ENCODE measurements at places on chromosomes 3 and 15.

- no peak for DNase-seq
Measured at GRCh38 chr3:4835616-4836043, 143.6 kb upstream of the BHLHE40 start.

DNA sequence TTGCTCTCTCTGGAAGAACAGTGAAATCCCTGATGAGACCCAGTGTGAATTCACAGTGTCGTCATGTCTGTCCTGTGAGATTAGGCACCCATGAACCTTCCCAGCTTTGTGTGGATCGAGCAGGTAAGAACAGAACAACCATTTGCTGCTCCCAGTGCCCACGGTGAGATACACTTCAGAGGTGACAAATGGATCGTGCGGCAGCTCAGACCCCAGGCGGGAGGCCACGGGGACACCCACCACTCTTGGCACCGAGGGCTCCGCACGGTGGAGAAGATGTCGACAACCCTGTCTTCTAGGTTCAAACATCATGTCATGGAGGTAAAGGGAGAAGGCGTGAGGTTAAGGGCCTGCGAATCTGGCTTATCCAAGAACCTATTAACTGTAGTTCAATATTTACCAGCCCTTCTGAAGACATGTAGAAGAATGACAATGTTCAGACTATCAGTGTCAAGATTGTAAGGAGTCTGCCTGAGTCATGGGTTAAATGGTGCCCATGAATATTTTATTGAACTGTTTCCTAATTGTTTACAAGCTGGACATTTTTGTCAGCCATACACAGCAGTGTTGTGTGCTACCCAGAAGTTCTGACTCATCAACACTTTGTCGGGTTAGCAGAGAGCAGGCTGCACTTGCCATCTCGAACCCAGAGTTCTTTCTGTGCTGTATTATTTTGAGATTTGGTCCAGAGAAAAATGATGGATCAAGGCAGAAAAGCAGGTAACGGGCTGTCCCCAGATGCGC, 15.5 kb upstream of the PCSK6 start:
- no peak for DNase-seq

DNA sequence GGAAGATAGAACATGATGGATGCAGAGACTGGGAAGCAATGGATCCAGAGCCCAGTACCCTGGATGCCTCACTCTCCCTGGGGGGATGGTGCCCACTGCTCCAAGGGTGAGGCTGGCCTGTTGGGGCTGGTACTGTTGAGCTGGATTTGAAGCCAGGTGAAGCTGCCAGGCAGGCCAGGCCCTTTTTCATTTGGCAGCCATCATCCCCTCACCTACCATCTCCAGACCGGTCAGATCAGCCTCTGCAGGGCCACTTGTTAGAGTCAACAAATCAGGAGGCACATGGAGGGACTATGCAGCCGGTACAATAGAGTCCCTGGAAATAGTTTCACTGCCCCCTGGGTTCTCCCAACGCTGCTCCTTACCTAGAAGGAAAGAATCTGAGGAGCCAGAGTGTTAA, 5.9 kb downstream of the MAPKAPK3 start:
- DNase-seq, result no peak

DNA sequence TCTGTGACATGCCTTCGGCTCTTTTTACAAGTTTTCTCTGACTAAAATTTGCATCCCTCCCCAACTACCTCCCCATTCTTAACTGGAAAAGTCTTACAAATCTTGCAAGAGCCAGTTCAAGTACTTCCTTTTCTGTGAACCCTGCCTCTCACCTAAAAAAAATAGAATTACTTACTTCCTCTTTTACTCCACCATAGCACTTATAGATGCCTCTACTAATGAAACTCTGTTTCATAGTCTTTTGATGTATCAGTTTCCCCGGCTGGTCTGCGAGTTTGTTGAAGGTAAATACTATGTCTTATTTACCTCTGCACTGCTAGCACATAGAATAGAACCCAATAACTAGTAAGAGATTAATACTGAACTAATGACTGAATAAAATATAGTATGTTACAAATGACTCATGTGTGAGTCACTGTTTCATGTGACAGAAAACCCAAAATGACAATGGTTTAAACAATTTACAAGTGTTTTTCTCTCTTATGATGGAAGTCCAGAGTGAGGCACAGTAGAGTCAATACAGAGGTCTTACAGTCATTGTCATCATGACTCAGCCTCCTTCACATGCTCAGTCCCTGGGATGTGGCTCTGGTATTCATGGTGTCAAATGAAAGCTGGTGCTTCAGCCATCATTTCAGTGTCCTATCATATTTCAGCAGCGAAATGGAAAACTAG, 393.5 kb downstream of the RSL24D1 start:
- no peak for DNase-seq

GRCh38 chr3:38157595-38157994, 7.7 kb upstream of the OXSR1 start:
- no peak for DNase-seq

DNA sequence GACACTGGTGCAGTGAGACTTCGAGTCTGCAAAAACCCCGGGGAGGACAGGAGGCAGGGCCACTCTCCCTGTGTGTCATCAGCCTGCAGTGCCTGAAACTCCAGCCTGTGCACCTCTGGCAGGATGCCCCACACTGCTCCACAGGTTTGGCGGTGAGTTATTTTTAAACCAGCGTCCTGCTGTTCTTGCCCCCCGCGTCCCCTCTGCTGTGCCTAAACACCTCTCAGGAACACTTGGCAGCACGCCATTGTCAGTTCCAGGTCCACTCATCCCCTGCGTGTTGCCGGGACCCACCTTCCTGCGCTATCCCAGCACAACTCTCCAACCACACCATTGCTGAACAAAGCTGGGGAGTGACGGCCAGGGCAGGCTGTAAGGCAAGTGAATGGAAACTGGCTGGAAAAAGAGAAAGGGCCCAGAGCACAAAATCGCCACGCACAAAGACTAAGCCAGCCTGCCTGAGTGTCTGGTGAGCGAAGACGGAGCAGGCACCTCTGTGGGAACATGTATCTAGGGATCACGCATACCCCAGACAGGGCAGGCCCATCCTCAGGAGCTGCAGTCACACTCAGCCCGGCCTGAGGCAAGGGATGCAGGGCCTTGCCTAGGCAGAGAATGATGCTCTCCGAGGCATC, 3.1 kb upstream of the PLA2G4F start:
- DNase-seq, result no peak

GRCh38 chr3:4581920-4582611, 88.9 kb downstream of the ITPR1 start:
- DNase-seq, result no peak

GRCh38 chr3:110598847-110599490, 472.6 kb upstream of the NECTIN3 start:
- no peak for DNase-seq

- no peak for DNase-seq
Measured at GRCh38 chr3:142624341-142625152, 28.4 kb downstream of the PLS1 start.

- DNase-seq, result no peak
Measured at GRCh38 chr3:165751637-165752036, 85.6 kb downstream of the BCHE start.

- DNase-seq, result no peak
Measured at GRCh38 chr3:139846729-139847128, 88.3 kb upstream of the CLSTN2 start.

DNA sequence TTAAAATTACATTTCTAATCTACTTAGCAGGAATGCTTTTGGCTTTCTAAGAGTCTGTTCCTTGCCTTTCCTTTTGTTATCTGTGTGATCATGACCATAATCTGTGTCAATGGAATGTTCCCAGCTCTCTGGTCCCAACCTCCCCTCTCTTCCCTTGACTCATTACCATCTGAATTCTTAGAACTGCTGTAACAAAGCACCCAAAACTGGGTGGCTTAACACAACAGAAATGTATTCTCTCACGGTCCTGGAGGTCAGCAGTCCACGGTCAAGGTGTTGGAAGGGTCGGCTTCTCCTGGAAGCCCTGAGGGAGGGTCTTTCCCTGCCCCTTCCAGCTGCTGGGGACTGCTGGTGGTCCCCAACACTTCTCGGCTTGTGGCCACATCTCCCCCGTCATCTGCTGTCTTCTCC, 81.1 kb downstream of the LRRK1 start:
- DNase-seq, result no peak
